GM23248 (cell line): ENCODE measurements at places on chromosomes 5 and 9. TPM values are rescaled to one million over a fixed set of nuclear protein-coding genes. Genes with fewer than 3 reads are reported as not detected.

OR1J2 gene
- total RNA-seq: 0.22 TPM in 1 of 2 replicates, not detected in the other

CAVIN4 gene
- total RNA-seq: 1.7 and 1.9 TPM in 2 replicates

FYB1 gene
- under 0.01 TPM in 1 of 2 replicates, not detected in the other for total RNA-seq

PCDHB2 gene
- 4.9 and 8.9 TPM in 2 replicates for total RNA-seq

C9orf152 gene
- total RNA-seq: not detected in 2 replicates

RAB3C gene
- not detected in 2 replicates for total RNA-seq

SLC36A2 gene
- total RNA-seq: not detected in 2 replicates

PCDHB10 gene
- 1.3 and 2.9 TPM in 2 replicates for total RNA-seq

B4GALT1 gene
- 70.8 and 74.3 TPM in 2 replicates for total RNA-seq

IFNA13 gene
- total RNA-seq: not detected in 2 replicates

PRRX2 gene
- total RNA-seq: 145 and 169 TPM in 2 replicates

BAAT gene
- not detected in 2 replicates for total RNA-seq

MYMK gene
- total RNA-seq: not detected in 2 replicates

IQGAP2 gene
- total RNA-seq: not detected in 2 replicates

TMEM174 gene
- not detected in 2 replicates for total RNA-seq

SHOC1 gene
- not detected in 2 replicates for total RNA-seq

PPP2R2B gene
- total RNA-seq: 0.11 TPM in 1 of 2 replicates, not detected in the other

ZNF608 gene
- 2.1 and 2.4 TPM in 2 replicates for total RNA-seq

C9orf78 gene
- total RNA-seq: 46.8 and 66.0 TPM in 2 replicates

TLX3 gene
- not detected in 2 replicates for total RNA-seq

KLHL9 gene
- 41.9 and 49.4 TPM in 2 replicates for total RNA-seq

DDX4 gene
- not detected in 2 replicates for total RNA-seq

ACSL6 gene
- 0.11 TPM in 1 of 2 replicates, not detected in the other for total RNA-seq

GNA14 gene
- 0.11 TPM in 1 of 2 replicates, not detected in the other for total RNA-seq

OBP2B gene
- total RNA-seq: not detected in 2 replicates

FOXD4L4 gene
- not detected in 2 replicates for total RNA-seq

GPX8 gene
- 233 and 241 TPM in 2 replicates for total RNA-seq

TEX48 gene
- total RNA-seq: not detected in 2 replicates

CER1 gene
- not detected in 2 replicates for total RNA-seq

LHX3 gene
- total RNA-seq: not detected in 2 replicates

MTREX gene
- total RNA-seq: 41.4 and 57.0 TPM in 2 replicates

GLDC gene
- total RNA-seq: 0.11 TPM in 1 of 2 replicates, not detected in the other

LEAP2 gene
- total RNA-seq: 0.13 TPM in 1 of 2 replicates, not detected in the other

WNT8A gene
- total RNA-seq: not detected in 2 replicates

OR1N1 gene
- not detected in 2 replicates for total RNA-seq

SLC36A3 gene
- not detected in 2 replicates for total RNA-seq

PDLIM4 gene
- total RNA-seq: 84.4 and 107 TPM in 2 replicates

POU4F3 gene
- total RNA-seq: 0.13 TPM in 1 of 2 replicates, not detected in the other

AK6 gene
- 17.0 and 20.0 TPM in 2 replicates for total RNA-seq

SHB gene
- 9.9 and 11.1 TPM in 2 replicates for total RNA-seq

PCDHGB7 gene
- total RNA-seq: 14.2 and 14.8 TPM in 2 replicates

TMEM232 gene
- 1.3 and 6.2 TPM in 2 replicates for total RNA-seq

PTBP3 gene
- 26.5 and 62.6 TPM in 2 replicates for total RNA-seq

PRDM9 gene
- not detected in 2 replicates for total RNA-seq

SUSD3 gene
- total RNA-seq: 0.43 and 0.63 TPM in 2 replicates

C1QTNF2 gene
- total RNA-seq: 0.22 TPM in 1 of 2 replicates, not detected in the other

FRRS1L gene
- total RNA-seq: under 0.01 TPM in 1 of 2 replicates, not detected in the other

SHISAL2B gene
- total RNA-seq: not detected in 2 replicates

ZFP37 gene
- total RNA-seq: 1.7 and 2.9 TPM in 2 replicates

ANKRD31 gene
- total RNA-seq: not detected in 2 replicates

STOML2 gene
- total RNA-seq: 101 and 124 TPM in 2 replicates

C9orf43 gene
- 0.13 and 0.76 TPM in 2 replicates for total RNA-seq

PTPN3 gene
- total RNA-seq: 0.51 and 1.3 TPM in 2 replicates
